ENCODE measurements at places on chromosomes 13 and 19.
A peak's percentile ranks its signal among the peaks of the same experiment; 100 is the strongest.

- no peaks in the 10 kb centered on the region for H3K27me3 ChIP-seq
- H3K4me1 ChIP-seq: no peaks in the 10 kb centered on the region
- no peak for ATAC-seq
- H3K36me3 ChIP-seq: no peaks in the 10 kb centered on the region
- no peak overlapping the region for H3K4me3 ChIP-seq
- H3K27ac ChIP-seq: no peak overlapping the region
Observed at GRCh38 chr13:37526710-37527473, 71.7 kb downstream of the POSTN start.

DNA sequence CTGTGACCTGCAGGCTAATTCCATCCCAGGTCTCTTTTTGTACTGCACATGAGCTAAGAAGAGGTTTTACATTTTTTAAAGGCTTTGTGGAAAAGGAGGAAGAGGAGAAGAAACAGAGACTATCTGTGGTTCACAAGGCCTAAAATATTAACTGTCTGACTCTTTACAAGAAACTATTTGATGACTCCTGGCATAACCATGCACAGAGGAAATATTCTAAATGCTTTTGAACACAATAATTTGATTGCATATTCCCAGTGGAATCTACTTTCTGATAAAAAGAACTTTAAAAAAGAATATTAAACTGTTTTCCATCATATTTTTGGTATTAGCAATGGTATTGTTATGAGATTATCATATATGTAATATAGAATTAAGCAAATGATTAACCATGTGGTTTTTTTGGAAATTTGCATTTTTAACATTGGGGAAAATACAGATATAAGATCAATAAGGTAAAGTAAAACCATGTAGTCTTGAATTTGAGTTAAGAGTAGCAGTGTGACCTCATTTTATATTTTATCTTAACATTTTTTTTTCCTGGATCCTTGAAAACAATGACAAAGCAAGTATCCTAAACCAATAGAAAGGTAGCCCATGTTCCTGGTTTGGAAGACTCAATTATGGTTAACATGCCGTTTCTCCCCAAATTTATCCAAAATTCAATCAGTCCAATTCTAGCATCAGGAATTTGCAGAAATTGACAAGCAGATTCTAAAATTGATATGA is 251.0 kb downstream of the UQCRFS1 start:
- H3K4me1 ChIP-seq: no peaks in the 10 kb centered on the region
- no peak overlapping the region for H3K27ac ChIP-seq
- no peak overlapping the region for H3K4me3 ChIP-seq
- no peak for ATAC-seq
- H3K36me3 ChIP-seq: no peaks in the 10 kb centered on the region

- H3K4me3 ChIP-seq: no peak overlapping the region
- H3K27me3 ChIP-seq: no peaks in the 10 kb centered on the region
- ATAC-seq: no peak
- H3K36me3 ChIP-seq: no peaks in the 10 kb centered on the region
- H3K4me1 ChIP-seq: no peaks in the 10 kb centered on the region
Observed at GRCh38 chr13:71417205-71417604, 449.8 kb downstream of the DACH1 start.

DNA sequence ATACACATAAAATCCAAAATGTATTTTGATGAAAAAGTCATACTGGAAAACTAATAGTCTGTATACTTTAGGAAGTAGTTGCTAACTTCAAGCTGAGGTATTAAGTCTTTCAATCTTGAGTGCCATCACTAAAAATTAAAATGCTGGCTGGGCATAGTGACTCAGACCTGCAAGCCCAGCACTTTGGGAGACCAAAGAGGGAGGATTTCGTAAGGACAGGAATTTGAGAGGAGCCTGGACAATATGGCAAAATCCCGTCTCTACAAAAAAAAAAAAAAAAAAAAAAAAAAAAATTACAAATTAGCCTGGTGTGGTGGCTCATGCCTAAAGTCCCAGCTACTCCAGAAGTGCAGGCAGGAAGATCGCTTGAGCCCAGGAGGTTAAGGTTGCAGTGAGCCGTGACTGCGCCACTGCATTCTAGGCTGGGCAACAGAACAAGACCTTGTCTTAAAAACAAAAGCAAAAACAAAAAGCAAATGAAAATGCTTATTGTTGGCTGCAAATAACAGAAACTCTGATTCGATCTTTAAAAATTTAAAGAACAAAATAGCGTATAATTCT is 1994.2 kb upstream of the PCDH20 start:
- H3K36me3 ChIP-seq: no peaks in the 10 kb centered on the region
- H3K4me3 ChIP-seq: no peak overlapping the region
- no peak for ATAC-seq
- H3K27me3 ChIP-seq: no peaks in the 10 kb centered on the region
- no peak overlapping the region for H3K27ac ChIP-seq

DNA sequence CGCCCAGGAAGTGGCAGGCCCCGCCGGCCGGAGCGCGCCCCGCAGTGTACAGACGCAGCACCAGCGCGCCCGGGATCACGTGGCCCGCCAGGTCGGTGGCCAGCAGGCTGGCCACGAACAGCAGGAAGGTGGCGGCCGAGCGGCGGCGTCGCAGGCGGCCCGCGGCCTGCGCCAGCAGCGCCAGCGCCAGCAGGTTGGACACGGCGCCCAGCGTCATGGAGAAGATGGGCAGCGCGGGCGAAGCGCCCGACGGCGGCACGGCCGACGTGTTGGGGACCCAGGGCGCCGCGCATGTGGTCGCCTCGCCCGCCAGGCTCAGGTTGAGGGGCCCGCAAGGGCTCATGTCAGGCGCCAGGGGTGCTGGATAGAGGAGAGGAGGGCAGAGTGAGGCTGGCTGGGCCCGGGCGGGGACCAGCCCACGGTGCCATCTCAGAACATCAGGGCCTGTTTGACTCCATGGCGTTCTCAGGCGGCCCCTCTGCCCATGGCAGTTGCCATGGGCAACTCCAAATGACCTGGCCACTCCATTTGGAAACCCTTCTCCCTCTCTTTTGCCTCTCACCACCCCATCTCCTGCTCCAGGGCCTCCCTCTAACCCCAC is 1.1 kb downstream of the PTGER1 start:
- peaks cover 72% of the 10 kb centered on the region for H3K4me1 ChIP-seq
- peaks cover 45% of the 10 kb centered on the region for H3K36me3 ChIP-seq
- no peak overlapping the region for H3K4me3 ChIP-seq
- peaks cover 34% of the 10 kb centered on the region for H3K27me3 ChIP-seq

GRCh38 chr13:27449081-27449603 is 1.2 kb downstream of the MTIF3 start:
- H3K4me1 ChIP-seq: peaks cover 14% of the 10 kb centered on the region
- H3K4me3 ChIP-seq: peak overlapping the region; percentile 94
- H3K36me3 ChIP-seq: no peaks in the 10 kb centered on the region
- no peak for ATAC-seq

GRCh38 chr19:16283210-16284061 is 41.2 kb upstream of the KLF2 start:
- peaks cover 21% of the 10 kb centered on the region for H3K4me1 ChIP-seq
- peak; percentile 88 for ATAC-seq
- H3K4me3 ChIP-seq: no peak overlapping the region
- no peaks in the 10 kb centered on the region for H3K36me3 ChIP-seq
- peak overlapping the region; percentile 98 for H3K27ac ChIP-seq

- no peak for ATAC-seq
- H3K36me3 ChIP-seq: peaks cover 20% of the 10 kb centered on the region
- H3K27me3 ChIP-seq: no peaks in the 10 kb centered on the region
- no peak overlapping the region for H3K4me3 ChIP-seq
- H3K4me1 ChIP-seq: no peaks in the 10 kb centered on the region
- no peak overlapping the region for H3K27ac ChIP-seq
Observed at GRCh38 chr13:42883771-42884467, 102.5 kb downstream of the FAM216B start.

DNA sequence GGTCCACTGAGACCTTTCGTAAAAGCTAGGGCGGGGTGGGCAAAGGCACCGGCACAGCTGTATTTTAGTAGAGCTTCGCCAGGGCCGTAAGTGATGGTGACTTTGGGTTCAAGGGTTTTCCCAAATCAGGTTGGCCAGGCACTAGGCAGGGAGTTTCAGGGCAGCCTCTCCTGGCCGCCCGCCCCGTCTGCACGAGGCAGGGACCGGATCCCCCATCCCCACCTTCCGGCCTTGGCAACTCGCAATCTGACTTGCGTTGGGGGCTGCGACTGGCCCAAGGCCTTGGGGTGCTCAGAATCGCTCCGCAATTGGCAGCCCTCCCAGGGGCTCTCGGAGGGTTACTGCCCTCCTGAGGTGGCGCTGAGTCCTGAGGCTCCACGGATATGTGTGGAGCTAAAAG is 4.1 kb upstream of the ZIC5 start:
- H3K36me3 ChIP-seq: no peaks in the 10 kb centered on the region
- H3K4me3 ChIP-seq: no peak overlapping the region
- no peaks in the 10 kb centered on the region for H3K4me1 ChIP-seq
- no peak overlapping the region for H3K27ac ChIP-seq

DNA sequence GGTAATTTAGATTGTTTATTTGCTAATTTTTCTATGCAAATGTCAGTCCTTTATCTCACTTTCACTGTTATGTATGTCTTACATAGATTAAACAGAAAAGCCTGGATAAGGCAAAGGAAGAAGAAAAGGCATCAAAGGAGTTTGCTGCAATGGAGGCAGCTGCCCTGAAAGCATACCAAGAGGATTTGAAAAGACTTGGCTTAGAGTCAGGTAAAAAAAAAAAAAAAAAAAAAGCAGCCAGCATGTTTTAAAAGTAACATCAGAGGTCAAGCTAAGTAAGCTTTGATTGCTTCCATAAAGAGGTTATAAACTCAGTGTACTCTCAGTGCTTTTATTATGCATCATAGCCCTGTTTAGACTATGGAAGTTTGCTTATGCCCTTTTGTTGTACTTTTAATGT is 3.8 kb downstream of the WBP4 start:
- ATAC-seq: no peak
- H3K4me1 ChIP-seq: peaks cover 19% of the 10 kb centered on the region
- no peaks in the 10 kb centered on the region for H3K27me3 ChIP-seq

DNA sequence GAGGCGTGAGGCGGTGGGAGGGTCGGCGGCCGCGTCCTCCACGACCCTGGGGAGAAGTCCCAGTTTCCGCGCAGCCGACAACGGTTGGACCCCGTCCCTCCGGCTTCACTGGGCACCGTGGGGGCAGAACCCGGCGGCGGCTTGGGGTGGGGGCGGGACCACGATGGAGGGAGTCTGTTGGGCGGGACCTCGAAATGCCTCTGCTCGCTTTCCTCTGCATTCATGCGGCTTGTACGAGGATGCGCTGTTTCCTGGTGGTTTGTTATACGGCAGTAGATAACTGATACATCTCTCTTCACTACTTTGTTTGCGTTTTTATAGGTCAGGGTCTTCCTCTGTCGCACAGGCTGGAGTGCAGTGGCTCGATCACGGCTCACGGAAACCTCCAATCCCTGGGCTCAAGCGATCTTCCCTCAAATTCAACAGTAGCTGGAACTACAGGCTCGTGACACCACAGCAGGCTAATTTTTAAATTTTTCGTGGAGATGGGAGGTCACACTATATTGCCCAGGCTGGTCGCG is 24.6 kb upstream of the ZNF846 start:
- H3K36me3 ChIP-seq: no peaks in the 10 kb centered on the region
- peak overlapping the region; percentile 97 for H3K27ac ChIP-seq
- peak overlapping the region; percentile 51 for H3K4me3 ChIP-seq
- peaks cover 39% of the 10 kb centered on the region for H3K4me1 ChIP-seq
- no peaks in the 10 kb centered on the region for H3K27me3 ChIP-seq

DNA sequence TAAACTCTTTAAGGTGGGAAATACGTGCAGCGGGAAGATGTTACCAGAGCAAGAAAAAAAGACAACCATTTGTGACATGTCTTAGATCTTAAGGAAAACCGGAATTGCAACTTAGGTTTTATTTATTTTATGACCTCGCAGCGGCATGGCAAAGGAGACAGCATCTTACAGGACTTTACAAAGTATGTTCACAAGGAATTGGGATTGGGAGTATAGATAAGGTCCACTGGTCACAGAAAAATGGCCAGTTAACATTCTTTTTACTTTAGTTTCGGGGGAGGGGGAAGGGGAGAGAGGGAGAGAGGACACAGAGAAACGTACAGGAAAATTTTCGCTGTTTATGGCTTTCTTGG is 104.5 kb upstream of the DIAPH3 start:
- peaks cover 3% of the 10 kb centered on the region for H3K27me3 ChIP-seq
- peak overlapping the region; percentile 26 for H3K4me3 ChIP-seq
- no peak overlapping the region for H3K27ac ChIP-seq

GRCh38 chr19:17611462-17612244 is 56.2 kb downstream of the COLGALT1 start:
- no peak overlapping the region for H3K27ac ChIP-seq
- peaks cover 76% of the 10 kb centered on the region for H3K27me3 ChIP-seq
- H3K4me1 ChIP-seq: peaks cover 9% of the 10 kb centered on the region

- H3K4me1 ChIP-seq: no peaks in the 10 kb centered on the region
- H3K4me3 ChIP-seq: no peak overlapping the region
- peaks cover 22% of the 10 kb centered on the region for H3K27me3 ChIP-seq
Observed at GRCh38 chr19:28500982-28501630, 711.8 kb downstream of the UQCRFS1 start.

- H3K27ac ChIP-seq: no peak overlapping the region
- no peak for ATAC-seq
- H3K36me3 ChIP-seq: no peaks in the 10 kb centered on the region
- peak overlapping the region; percentile 50 for H3K4me3 ChIP-seq
- peaks cover 21% of the 10 kb centered on the region for H3K27me3 ChIP-seq
Observed at GRCh38 chr13:61413572-61414535, 1.8 kb downstream of the PCDH20 start.

GRCh38 chr19:41623360-41623759 is 3.5 kb downstream of the CEACAM4 start:
- H3K4me1 ChIP-seq: no peaks in the 10 kb centered on the region
- H3K27me3 ChIP-seq: peaks cover 47% of the 10 kb centered on the region
- no peak overlapping the region for H3K27ac ChIP-seq
- H3K36me3 ChIP-seq: no peaks in the 10 kb centered on the region
- H3K4me3 ChIP-seq: no peak overlapping the region

- no peaks in the 10 kb centered on the region for H3K27me3 ChIP-seq
- H3K27ac ChIP-seq: no peak overlapping the region
- H3K4me3 ChIP-seq: no peak overlapping the region
- ATAC-seq: no peak
- no peaks in the 10 kb centered on the region for H3K36me3 ChIP-seq
- H3K4me1 ChIP-seq: peaks cover 86% of the 10 kb centered on the region
Observed at GRCh38 chr13:110367620-110368019, 60.5 kb downstream of the COL4A2 start.

DNA sequence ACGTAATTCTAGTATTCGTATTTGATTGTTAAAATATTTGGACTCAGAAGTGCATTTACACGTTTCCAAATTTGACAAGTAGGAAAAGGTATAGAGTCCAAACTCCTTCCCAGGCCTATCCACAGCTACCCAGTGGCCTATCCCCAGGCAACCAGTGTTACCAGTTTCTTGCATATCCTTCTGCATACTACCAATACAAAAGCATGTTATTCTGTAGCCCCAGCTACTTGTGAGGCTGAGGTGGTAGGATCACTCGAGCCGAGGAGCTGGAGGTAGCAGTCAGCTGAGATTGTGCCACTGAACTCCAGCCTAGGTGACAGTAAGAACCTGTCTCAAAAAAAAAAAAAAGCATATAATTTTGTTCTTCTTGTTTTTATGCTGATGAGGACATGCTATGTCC is 67.1 kb downstream of the LRCH1 start:
- H3K27me3 ChIP-seq: no peaks in the 10 kb centered on the region
- no peaks in the 10 kb centered on the region for H3K36me3 ChIP-seq
- H3K27ac ChIP-seq: no peak overlapping the region
- H3K4me1 ChIP-seq: peaks cover 99% of the 10 kb centered on the region
- H3K4me3 ChIP-seq: no peak overlapping the region
- no peak for ATAC-seq

Measured in gastroesophageal sphincter (tissue), 4 donors.